GF-D8 (cell line): ENCODE measurements at places on chromosomes 5 and 9.

DNA sequence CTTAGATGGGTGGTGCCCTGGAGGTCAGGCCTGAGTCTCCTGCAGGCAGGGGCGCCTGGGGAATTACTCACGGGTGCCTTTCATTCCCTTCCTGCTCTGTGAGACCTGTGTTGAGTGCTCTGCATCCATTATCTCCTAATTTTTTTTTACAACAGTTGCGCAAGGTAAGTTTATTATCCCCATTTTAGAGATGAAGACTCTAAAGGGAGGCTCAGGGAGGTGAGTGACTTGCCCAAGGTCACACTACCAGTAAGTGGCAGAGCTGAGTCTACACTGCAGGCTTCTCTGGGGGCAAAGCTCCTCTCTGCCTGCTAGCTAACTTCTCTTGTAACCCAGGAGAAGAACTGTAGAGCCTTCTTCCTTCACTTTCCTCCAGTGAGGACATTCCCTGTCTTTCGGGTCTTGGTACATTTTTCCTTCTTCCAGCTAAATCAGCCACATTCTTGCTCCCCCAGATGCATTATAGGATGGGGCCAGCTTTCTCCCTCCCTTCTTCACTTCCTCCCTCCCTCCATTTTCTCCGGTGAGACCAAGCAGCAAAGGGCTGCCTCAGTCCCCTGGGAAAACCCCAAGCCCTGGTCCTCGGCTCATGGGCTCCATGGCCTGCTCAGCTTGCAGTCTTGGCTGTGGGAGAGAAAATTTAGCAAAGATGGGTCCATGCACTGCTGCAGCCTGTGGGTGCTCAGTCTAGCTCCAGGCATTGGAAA, 1.8 kb downstream of the PRR7 start:
- no peak for DNase-seq

DNA sequence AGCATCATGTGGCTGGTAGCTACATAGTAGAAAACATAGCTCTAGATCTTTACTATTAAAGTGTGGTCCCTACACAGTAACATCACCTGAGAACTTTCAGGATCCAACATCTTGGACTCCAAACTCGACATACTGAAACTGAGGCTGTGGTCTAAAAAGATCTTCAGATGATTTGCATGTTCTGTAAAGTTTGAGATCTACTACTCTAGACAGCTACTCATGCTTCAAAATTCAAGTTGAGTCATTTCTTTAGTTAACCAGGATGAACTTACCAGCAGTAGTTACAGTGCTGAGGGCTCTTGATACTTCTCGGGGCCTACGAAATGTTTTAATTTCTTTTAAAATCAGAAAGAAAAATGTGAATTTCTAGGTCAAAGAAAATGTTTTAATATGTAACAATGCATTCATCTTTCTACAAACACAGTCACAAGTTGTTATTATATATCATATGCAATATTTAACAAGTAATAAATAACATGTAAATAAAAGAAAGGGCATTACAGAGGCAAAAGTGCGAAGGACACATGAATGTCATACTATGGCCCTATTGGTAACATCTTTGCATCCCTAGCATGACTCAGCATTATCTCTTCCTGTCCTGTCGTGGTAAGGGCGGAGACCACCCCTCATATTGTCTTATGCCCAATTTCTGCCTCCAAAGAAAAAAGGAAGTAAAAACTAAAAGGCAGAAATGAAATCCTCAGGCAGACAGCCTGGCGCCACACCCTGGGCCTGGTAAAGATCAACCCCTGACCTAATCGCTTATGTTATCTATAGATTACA, 563.9 kb upstream of the TLE4 start:
- no peak for DNase-seq

DNA sequence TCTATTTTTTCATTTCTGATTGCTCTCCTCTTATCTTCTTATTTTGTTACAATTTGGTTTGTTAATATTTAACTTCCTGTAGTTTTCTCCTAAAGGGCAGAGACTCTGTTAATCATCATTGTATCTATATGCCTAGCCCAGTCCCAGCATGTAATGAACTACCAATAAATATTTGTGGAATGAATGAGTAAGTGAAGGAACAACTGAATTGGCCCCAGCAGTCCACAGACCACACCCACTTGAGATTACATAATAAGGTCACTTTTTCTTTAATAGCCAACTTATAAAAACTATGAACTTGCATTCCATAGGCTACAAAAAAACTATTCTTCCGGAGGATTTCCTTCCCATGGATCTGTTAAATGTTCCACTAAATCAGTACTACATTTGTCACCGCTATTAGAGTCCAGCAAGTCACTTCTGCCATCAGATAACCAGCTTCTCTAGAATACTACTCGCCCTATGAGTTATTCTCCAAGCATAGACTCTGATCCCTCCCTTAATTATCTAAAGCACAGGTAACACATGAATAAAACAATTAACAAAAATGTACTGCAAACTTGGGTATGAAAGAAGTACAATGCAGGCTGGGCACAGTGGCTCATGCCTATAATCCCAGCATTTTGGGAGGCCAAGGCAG, 27.5 kb upstream of the TNPO1 start:
- DNase-seq: no peak

GRCh38 chr9:92393686-92394085, 10.7 kb downstream of the OGN start:
- DNase-seq: no peak
